Stimulated activated CD4-positive, alpha-beta T cell treated with anti-CD3 and anti-CD28 coated beads, Interleukin-1b, Interleukin-23, amount 100 ng/mL, for 4 hours (primary cell): ENCODE measurements at places on chromosomes 12 and 14.

GRCh38 chr12:120138366-120138765 lies 21.8 kb upstream of the RAB35 start:
- no peak for DNase-seq

- no peak for DNase-seq
Observed at GRCh38 chr12:56152756-56153677, 630 bp downstream of the MYL6B start.

DNA sequence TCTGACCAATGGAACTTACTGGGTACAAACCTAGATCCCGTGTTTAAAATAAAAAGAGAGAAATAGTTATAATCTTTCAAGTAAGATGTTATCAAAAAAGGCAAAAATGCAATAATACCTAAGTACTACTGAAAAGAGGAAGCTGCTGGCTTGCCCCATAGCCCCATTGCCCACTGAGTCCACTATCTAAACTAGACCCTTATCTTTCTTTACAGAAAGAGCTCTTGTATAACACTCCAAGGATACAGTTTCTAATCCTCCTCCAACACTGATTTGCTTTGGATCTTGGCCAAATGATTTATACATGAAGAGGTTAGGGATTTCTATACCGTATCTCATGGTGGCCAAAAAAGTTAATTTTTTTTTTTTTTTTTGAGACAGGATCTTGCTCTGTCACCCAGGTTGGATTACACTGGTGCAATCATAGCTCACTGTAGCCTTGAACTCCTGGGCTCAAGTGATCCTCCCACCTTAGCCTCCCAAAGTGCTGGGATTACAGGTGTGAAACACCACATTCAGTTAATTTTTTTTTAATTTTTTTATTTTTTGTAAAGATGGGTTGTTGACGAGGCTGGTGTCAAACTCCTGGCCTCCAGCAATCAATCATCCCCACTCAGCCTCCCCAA lies 2.6 kb downstream of the GXYLT1 start:
- no peak for DNase-seq

- DNase-seq, result no peak
Observed at GRCh38 chr12:97182769-97183168, 275.7 kb downstream of the NEDD1 start.

- DNase-seq, result no peak
Observed at GRCh38 chr14:104316121-104316722, 177.8 kb downstream of the KIF26A start.

GRCh38 chr14:64932231-64932630 lies 10.3 kb downstream of the GPX2 start:
- DNase-seq, result no peak

DNA sequence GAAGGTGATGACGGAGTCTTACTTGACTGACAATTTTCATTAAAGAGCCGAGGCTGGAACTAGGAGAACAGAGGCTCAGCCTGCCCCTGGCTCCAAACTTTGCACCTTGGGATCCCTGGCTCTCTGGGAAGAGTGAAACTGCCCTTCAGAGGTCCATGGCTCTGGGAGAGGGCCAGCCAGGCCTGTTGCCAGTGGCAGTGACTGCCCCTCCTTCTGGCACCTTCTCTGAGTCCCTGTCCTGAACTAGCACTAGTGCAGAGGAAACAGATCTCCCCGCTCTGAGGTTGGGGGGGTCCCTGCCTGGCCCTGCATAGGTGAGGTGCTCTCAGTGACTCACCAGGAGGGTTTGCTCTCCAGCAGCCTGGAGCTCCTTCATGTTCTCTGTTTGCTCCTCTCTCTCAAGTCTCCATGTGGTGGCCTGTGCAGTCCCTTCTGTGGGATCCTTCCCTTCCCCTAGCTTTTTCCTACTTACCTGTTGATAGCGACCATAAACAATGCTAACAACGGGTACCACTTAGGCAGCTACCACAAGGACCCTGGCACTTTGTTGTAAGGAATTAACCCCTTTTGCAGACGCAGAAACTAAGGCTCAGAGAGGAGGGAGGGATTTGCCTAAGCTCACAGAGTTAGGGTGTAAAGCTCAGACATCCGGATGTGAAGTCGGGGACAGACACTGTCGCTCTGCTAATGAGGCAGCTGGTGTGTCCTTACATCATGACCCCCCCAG lies 22.4 kb downstream of the FAM222A start:
- DNase-seq, result no peak

- no peak for DNase-seq
Observed at GRCh38 chr12:18849080-18849479, 111.2 kb downstream of the CAPZA3 start.

DNA sequence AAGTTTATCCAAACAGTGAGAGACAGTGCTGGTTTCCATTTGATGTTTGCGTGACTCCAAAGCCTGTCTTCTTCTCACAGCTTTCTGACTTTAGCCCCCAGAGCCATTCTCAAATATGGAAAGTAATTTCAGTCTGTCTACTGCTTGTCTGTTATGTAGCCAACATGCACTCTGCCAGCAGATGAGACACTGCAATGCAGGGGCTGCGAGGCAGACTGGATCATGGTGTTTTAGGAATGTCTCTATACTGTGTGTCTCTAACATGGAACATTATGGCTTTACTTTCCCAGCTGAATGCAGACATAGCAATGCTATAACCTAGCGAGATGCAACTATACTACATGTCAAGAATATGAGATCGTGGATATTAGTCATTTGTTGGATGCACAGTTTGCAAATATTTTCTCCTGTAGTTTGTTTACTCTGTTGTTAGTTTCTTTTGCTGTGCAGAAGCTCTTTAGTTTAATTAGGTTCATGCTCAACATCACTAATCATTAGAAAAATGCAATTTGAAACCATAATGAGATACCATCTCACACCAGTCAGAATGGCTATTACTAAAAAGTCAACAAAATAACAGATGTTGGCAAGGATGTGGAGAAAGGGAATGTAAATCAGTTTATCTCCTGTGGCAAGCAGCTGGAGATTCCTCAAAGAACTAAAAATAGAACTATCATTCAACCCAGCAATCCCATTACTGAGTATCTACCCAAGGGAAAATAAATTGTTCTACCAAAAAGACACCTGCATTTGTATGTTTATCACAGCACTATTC lies 235.8 kb upstream of the TMTC1 start:
- DNase-seq, result no peak

DNA sequence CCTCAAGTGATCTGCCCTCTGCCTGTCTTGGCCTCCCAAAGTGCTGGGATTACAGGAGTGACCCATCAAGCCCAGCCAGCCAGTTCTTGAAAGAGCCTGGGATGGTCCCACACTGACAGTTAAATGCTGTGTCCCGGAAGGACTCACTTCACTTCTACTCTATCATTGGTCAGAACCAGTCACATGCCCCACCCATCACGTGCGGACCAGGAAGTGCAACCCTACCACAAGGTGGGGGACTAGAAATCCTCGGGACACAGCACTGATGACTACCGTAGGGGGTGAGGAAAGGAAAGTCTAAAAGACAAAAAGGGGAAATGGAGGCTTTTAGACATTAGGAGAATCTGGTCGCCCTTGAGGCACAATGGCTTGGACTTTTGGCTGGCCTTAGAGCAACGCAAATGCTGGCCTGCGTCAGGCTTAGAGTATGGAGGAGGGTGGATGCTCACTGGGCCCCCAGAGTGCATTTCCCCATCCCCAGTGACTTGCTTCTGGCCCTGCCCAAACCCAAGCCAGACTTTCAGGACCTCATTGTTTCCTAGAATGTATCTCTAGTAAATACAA lies 207.7 kb downstream of the TTC8 start:
- no peak for DNase-seq

GRCh38 chr12:65818454-65819382 lies 5.6 kb upstream of the HMGA2 start:
- no peak for DNase-seq
